ENCODE measurements at places on chromosomes 12 and 14.
A peak's percentile ranks its signal among the peaks of the same experiment; 100 is the strongest.

DNA sequence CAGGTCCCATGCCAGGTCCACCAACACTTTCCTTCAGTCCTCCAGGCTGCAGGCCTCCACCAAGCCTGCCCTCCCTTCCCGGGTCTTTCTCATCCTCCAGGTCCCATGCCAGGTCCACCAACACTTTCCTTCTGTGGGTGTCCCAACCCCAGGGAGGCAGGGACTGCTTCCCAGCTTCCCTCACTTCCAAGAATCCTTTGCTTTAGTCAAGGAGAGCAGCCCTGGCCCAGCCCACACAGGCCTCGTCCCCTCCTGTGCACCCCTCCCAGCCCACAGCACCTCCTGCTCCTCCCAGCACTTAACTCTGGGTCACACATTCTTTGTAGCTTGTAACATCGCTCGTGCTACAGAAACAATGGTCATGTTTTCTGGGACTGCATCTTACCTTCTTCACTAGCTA is 72.9 kb downstream of the TESC start:
- H3K27me3 ChIP-seq, result no peaks in the 10 kb centered on the region
- H3K27ac ChIP-seq, result no peak overlapping the region
- H3K4me1 ChIP-seq, result no peaks in the 10 kb centered on the region
- peak; percentile 35 for DNase-seq
- no peak overlapping the region for H3K4me3 ChIP-seq
- H3K36me3 ChIP-seq, result peaks cover 2% of the 10 kb centered on the region

- H3K36me3 ChIP-seq, result no peaks in the 10 kb centered on the region
- DNase-seq, result no peak
- H3K4me1 ChIP-seq, result no peaks in the 10 kb centered on the region
Measured at GRCh38 chr12:23049180-23049579, 424.2 kb downstream of the ETNK1 start.

GRCh38 chr12:1069846-1070245 is 78.8 kb downstream of the ERC1 start:
- DNase-seq, result no peak
- no peak overlapping the region for H3K4me3 ChIP-seq
- no peaks in the 10 kb centered on the region for H3K4me1 ChIP-seq

GRCh38 chr12:56490360-56490759 is 2.4 kb upstream of the GLS2 start:
- H3K36me3 ChIP-seq, result no peaks in the 10 kb centered on the region
- H3K4me3 ChIP-seq, result no peak overlapping the region
- no peaks in the 10 kb centered on the region for H3K4me1 ChIP-seq
- no peak for DNase-seq
- no peak overlapping the region for H3K27ac ChIP-seq

DNA sequence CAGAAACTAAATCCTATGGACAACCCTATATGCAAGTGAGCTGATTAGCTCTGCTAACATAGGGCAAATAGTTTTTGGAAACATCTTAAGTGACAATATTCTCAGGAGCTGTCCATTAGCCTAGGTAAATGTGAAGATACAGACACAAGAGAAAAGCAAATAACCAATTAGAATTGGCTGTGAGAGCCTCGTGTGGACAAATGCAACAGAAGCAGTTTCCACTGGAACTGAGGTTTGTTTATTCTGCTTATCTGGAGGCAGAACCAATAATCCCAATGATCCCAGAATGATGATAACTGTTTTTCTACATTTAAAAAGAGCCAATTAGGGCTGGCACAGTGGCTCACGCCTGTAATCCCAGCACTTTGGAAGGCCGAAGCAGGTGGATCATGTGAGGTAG is 43.2 kb upstream of the YAF2 start:
- H3K27me3 ChIP-seq, result no peaks in the 10 kb centered on the region
- H3K36me3 ChIP-seq, result no peaks in the 10 kb centered on the region
- no peak overlapping the region for H3K4me3 ChIP-seq

DNA sequence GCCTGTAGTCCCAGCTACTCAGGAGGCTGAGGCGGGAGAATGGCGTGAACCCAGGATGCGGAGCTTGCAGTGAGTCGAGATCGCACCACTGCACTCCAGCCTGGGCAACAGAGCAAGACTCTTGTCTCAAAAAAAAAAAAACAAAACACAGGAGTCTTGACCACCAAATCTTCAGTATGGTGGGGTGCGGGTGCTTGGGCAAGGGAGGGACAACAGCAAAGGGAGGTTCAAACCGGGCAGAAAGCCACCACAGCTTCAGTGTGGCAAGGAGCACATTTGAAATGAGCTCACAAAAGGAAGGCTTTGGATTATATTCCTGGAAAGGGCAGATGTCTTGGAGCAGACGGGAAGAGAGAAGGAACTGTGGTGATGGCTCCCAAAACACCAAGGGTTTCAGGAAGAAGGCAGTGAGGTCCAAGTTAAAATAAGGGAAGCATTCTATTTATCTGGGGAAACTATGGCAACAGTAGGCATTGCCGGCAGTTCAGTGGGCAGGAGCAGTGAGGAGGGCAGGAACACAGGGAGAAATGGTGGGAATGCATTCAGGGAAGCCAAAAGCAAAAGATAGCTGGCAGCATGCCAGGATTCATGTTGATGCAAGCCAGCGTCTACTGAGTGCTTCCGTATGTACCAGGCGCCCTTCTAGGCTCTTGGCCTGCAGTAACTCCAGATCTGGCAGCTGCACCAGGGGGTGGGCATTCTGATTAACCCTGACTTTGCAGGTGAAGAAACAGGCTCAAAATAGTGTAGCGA is 51.0 kb upstream of the SRSF5 start:
- H3K27me3 ChIP-seq, result no peaks in the 10 kb centered on the region
- peaks cover 12% of the 10 kb centered on the region for H3K4me1 ChIP-seq
- no peak overlapping the region for H3K27ac ChIP-seq

DNA sequence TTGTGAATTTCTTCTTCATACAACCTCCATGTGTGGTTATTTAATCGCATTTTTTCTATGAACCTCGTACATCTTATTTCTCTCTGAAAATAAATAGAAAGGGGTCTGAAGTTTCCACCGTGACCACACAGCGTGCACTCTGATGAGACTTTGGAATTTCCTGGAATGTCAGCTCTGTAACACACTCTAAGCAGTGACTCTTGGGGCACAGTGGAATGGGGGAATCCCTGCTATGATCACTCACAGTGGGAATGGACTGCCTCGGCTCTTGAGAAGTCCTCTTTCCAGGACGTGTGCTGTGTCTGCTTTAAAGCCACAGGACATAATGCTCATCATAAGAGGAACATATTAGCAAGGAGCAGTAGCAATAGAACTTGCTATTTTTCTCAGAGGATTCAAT is 416.2 kb downstream of the EGLN3 start:
- H3K4me1 ChIP-seq, result no peaks in the 10 kb centered on the region
- H3K27ac ChIP-seq, result no peak overlapping the region
- H3K27me3 ChIP-seq, result no peaks in the 10 kb centered on the region
- no peak for DNase-seq
- H3K36me3 ChIP-seq, result no peaks in the 10 kb centered on the region

DNA sequence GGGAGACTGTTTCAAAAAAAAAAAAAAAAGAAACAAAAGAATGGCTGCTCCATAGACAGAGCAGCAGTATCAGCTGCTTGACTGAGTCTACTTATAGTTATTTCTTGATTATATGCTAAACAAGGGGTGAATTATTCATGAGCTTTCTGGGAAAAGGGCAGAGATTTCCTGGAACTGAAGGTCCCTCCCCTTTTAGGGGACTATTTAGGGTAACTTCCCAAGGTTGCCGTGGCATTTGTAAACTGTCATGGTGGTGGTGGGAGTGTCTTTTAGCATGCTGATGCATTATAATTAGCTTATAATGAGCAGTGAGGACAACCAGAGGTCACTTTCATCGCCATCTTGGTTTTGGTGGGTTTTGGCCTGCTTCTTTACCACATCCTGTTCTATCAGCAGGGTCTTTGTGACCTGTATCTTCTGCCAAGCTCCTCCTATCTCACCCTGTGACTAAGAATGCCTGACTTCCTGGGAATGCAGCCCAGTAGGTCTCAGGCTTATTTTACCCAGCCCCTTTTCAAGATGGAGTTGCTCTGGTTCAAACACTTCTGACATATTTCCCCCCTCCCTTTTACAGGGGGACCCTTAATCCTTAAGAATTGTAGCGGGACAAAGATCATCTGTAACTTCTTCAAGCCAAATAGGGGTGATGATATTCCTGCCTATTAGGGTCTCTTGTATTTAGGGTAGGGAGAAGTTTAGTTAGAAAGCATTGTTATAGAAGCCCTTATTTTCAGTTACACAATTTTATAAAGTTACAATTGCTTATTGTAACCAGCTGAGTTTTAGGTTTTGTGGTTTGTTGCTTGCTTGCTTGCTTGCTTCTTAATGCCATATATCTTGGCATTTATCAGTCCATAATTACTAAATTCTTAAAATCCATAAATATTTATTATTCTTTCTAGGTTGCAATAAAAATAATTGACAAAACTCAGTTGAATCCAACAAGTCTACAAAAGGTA is 42.5 kb downstream of the MARK3 start:
- peaks cover 5% of the 10 kb centered on the region for H3K4me1 ChIP-seq
- H3K27ac ChIP-seq, result no peak overlapping the region
- no peaks in the 10 kb centered on the region for H3K27me3 ChIP-seq

- H3K27me3 ChIP-seq, result no peaks in the 10 kb centered on the region
- no peak overlapping the region for H3K27ac ChIP-seq
- no peaks in the 10 kb centered on the region for H3K36me3 ChIP-seq
- no peak for DNase-seq
- no peaks in the 10 kb centered on the region for H3K4me1 ChIP-seq
Measured at GRCh38 chr12:21340403-21340802, 5.7 kb upstream of the SLCO1A2 start.

- no peak overlapping the region for H3K4me3 ChIP-seq
- no peaks in the 10 kb centered on the region for H3K27me3 ChIP-seq
- no peaks in the 10 kb centered on the region for H3K36me3 ChIP-seq
- DNase-seq, result peak; percentile 69
Measured at GRCh38 chr14:46344327-46344937, 307.1 kb downstream of the RPL10L start.

- H3K4me3 ChIP-seq, result no peak overlapping the region
- H3K36me3 ChIP-seq, result peaks cover 1% of the 10 kb centered on the region
- H3K27ac ChIP-seq, result no peak overlapping the region
- no peak for DNase-seq
- peaks cover 16% of the 10 kb centered on the region for H3K4me1 ChIP-seq
Measured at GRCh38 chr14:99256483-99256874, 15.5 kb downstream of the BCL11B start.

DNA sequence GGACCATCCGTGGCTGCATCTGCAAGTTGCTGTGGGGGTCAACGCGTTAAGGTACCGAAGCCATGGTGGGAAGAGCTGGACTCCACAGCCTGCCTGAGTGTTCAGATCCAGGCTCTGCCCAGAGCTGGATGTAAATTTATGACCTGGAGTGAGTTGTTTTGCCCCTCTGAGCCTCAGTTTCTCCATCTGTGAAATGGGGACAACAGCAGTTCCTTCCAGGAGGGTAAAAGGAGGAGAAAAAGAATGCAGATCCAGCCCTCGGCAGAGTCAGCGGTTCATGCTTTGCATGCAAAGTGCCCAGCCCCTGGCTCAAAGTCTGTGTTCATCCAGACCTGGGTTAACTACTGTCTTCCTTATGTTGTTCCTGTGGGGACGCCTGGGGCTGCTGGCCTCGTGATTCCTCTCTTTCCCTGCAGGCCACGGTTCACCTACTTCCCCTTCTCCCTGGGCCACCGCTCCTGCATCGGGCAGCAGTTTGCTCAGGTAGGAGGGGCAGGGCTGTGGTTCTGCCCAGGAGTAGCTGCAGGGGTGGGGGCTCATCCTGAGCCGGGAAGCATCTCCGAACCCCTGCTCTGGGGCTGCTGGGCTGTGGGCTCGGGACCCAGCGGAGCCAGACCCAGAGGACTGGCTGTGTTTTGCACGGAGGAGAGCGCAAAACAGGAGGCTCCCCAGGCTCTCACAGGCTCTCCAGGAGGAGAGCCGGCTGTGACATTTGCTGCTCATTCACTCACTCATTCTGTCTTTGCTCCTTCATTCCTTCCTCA is 41.9 kb downstream of the CYP46A1 start:
- no peaks in the 10 kb centered on the region for H3K27me3 ChIP-seq
- H3K4me3 ChIP-seq, result no peak overlapping the region
- H3K36me3 ChIP-seq, result no peaks in the 10 kb centered on the region
- DNase-seq, result peak; percentile 20
- peaks cover 2% of the 10 kb centered on the region for H3K4me1 ChIP-seq

GRCh38 chr12:56256326-56256960 is 1.7 kb downstream of the ANKRD52 start:
- peaks cover 24% of the 10 kb centered on the region for H3K36me3 ChIP-seq
- no peaks in the 10 kb centered on the region for H3K27me3 ChIP-seq
- DNase-seq, result peak; percentile 55
- H3K4me3 ChIP-seq, result no peak overlapping the region
- H3K27ac ChIP-seq, result no peak overlapping the region

GRCh38 chr14:103738166-103738565 is 22.6 kb downstream of the ZFYVE21 start:
- no peaks in the 10 kb centered on the region for H3K4me1 ChIP-seq
- H3K27me3 ChIP-seq, result no peaks in the 10 kb centered on the region
- H3K36me3 ChIP-seq, result peaks cover 1% of the 10 kb centered on the region
- no peak for DNase-seq
